ENCODE measurements at places on chromosomes 6 and 20.

DNA sequence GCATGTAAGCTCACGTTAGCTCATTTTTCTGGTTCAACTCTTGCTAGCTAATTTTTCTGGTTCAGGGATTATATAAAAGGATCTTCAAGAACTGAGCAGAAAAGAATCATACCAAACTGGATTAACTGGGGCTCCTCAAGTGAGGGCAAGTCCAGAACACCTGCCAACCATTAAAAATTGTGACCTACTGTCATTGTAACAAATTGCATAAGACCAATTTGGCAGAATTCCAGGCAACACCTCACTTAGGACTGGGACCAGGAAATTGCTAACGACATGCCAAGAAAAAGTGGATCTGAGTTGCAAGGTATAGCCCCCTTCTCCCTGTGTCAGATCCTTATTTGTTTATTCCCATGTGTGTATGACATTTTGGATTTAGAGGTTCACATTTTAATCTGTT lies 216.6 kb downstream of the HIVEP2 start:
- no peak for DNase-seq

- no peak for DNase-seq
Measured at GRCh38 chr6:13012977-13013680, 296.6 kb downstream of the PHACTR1 start.

- no peak for DNase-seq
Measured at GRCh38 chr6:117495869-117496268, 13.4 kb downstream of the DCBLD1 start.

GRCh38 chr6:37283268-37283667 lies 25.3 kb upstream of the TMEM217 start:
- DNase-seq, result no peak

GRCh38 chr6:142846883-142847287 lies 98.1 kb downstream of the HIVEP2 start:
- DNase-seq, result no peak

GRCh38 chr20:48928832-48929725 lies 7.6 kb downstream of the ARFGEF2 start:
- no peak for DNase-seq

GRCh38 chr20:8640461-8640860 lies 428.4 kb upstream of the PLCB4 start:
- DNase-seq, result no peak

DNA sequence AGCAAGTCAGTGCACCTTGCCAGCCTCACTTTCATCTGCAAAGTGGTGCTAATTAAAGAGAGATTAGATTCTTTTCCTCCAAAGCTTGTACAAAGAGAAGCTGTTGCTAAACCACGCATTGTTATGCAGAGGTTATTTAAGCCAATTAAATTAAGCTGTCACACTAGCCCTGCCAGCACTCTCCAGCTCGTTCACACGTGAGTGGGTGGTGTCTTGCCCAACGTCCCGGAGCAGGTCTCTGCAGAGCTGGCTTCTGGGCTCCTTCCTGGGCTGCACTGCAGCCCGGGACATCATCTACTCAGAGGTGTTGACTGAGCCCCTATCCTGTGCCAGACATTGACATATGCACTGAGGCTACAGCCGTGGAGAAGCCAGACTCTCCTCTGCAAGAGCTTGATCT lies 401.6 kb upstream of the SULF2 start:
- no peak for DNase-seq

Measured in inflammatory macrophage (primary cell).